ENCODE measurements at places on chromosomes 4 and X.

DNA sequence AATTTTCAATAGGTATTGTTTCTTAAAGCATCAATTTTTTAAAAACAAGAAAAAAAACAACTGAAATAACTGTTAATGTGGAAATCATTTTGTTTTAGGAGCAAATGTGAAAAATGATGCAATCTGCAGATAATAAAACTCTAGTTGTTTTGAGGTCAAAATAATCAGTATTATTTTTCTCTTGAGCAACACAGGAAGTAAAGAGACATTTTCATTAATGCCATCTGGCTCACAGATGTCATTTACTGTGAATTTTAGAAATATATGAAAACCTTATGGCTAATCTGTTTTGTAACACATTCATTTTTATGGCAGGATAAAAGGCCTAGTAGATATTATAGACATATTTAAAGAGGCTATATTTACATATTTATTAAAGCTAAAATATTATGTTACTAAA is 141.6 kb downstream of the PCDH18 start:
- no peak for DNase-seq

- DNase-seq = no peak
Measured at GRCh38 chr4:35250761-35251160, 993.6 kb downstream of the ARAP2 start.

DNA sequence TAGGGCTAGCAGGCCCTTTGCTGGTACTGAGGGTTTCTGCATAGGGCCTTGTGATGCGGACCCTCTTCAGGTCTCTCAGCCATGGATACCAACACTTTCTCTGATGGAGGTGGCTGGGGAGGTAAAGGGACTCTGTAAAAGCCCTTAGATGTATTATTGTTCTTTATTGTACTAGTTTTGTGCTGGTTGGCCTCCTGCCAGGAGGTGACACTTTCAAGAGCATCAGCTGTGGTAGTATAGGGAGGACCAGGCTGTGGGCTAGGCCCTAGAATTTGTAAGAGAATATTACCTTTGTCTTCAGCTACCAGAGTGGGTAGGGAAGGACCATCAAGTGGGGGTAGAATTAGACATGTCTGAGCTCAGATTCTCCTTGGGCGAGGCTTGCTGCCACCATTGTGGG is 936.3 kb downstream of the CENPC start:
- DNase-seq = no peak

DNA sequence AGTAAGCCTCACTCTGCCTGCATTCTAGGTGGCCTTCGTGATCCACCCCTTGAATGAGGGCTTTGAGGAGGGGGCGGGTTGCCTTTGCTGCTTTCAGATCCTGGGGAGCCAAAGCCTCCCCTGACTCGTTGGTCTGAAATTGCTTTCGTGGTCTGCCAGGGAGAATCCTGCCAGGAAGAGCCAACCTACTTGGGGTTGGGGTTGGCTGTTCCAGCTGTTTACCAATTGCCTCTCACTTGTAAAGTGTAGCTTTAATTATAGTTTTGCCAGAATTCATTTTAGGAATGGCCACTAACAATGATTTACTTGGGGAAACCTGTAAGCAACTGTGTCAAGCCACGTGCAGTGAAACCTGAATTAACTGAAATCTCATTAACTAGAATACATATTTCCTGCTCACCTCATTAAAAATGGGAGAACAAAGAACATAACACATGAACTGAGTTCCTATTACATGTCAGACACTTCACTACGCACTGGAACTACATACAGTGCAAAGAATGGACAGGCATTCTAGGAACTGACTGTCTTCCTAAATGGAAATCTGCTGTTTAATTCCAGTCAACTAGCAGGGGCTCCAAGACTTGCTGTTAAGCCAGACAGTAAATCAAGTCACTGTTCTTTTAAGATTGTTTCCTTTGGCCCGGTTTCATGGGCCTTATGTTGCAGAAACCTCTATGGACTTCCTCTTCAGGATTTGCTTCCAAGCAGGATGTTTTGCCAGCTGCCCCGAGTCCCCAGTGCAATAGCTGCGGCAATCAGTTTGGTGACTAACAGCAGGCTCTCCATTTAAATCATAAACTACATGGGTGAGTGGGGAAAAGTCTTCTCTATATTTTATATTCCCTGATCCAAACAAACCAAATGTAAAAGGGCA is 16.4 kb upstream of the NKRF start:
- no peak for DNase-seq

DNA sequence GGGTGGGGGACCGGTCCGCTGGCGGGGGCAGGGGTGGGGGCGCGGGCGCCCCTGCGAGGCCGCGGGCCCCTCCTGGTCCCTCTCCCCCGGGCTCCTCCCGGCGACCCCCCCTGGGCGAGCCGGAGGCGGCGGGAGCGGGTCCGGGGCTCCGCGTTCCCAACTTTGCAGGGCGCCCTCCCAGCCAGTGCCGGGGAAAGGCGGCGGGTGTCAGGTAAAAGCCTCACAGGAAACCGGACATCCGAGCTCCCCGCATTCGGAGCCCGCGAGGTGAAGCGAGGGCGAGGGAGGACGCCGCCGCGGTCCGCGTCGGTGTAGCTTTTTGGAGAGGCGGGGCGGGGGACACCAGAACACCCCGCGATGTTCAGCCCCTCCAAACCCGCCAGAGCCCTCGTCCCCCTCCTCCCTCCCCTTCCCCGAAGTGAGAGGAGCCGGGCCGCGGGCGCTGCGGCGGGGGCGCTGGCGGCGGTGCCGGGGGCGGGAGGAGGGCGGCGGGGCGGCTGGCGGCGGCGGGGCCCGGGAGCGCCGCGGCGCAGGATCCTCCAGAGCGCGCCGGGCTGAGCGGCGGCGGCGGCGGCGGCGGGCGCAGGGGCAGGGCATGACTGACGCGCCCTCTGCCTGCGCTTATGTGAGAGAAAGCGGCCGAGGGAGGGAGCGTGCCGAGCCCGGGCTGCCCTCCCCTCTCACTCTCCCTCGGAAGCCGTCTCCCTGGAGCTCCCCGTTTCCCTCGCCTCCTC is at the start of gene VEGFC:
TSS of gene VEGFC (minus strand) at position 597 of the 734 bp plus-strand sequence. CDS start 611 bp downstream, outside the sequence.
- peak; percentile 32 for DNase-seq

GRCh38 chr4:182145334-182145905 is 97.8 kb upstream of the TENM3 start:
- no peak for DNase-seq

DNA sequence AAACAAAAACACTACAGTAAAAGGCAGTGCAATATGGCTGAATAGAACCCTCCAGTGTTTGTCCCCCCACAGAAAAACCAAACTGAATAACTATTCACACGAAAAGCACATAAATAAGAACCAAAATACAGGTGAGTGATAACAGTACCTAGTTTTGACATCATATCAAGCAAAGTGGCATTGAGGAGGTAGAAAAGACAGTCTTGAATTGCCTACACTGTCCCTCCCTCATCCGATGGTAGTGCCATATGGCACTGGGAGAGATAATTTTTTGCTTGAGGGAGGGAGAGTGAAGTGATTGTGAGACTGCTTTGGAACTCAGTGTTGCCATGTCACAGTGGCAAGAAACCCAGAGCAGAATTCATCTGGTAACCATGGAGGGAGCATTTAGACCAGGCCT is 99.2 kb downstream of the GPR174 start:
- no peak for DNase-seq

DNA sequence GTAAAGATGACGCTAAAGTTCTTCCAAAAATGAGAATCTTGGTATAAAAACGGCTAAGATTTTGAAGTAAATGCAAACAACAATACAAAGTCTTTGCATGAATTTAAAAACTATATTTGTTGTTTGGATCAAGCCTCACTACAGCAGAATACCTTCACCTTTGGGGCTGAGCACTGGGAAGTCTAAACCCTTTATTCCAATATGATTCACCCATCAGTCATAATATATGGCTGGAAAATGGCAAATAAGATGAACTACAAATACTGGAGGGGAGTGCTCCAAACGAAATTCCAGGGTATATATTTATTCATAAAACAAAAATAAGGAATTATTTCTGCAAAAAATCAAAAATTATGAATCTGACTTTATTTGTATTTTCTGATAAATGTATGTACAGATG is 138.4 kb downstream of the SCFD2 start:
- no peak for DNase-seq

DNA sequence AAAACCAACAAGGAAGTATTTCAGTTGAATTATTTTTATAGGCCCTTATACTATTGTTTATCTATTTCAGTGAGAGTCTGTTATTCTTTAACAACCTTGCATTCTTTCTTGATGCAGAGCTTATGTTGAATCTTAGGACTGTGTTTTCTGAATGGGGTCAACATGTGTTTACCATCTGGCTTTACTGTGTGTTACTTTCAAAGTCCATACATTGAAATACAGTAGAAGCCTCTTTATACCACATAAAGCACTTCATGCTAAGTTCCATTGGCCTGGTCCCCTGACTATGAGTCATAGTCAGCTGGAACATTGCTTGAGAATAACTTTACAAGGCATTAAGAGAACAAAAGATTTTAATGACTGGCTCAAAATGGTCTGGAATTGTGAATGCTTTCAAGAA is 152.6 kb downstream of the GASK1B start:
- peak; percentile 6 for DNase-seq

GRCh38 chr4:142156256-142156655 is 519.9 kb downstream of the IL15 start:
- no peak for DNase-seq

DNA sequence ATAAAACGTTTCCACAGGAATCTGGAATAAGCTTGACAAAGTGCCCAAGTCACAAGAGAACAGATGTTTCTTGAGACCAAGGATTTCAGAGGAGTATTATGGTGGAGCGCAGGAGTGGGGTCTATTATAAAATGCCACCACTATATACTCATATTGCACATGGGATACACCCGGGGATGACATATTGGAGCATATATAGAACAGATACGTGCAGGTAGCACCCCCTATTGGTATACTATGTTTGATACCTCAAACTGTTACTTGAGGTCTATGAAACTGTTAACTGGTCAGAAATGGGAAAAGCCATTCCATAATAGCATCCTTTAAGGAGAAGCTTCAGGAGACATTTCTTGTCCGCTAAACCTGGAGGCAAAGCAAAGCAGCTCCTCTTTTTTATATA is 86.0 kb downstream of the PCYT1B start:
- DNase-seq = no peak

DNA sequence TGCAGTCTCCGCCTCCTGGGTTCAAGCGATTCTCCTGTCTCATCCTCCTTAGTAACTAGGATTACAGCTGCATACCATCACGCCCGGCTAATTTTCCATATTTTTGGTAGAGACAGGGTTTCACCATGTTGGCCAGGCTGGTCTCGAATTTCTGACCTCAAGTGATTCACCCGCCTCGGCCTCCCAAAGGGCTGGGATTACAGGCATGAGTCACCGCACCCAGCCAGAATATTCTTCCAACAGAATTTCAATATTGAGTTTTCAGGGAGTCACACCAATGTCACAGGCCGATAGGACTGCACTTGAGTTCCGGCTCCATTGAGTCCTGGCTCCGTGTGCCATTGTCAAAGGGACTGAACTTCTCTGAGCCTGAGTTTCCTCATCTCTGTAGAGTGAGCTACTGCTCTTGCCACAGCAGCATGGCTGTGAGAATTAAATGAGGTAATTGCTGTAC is 82.9 kb downstream of the CLCN4 start:
- DNase-seq = no peak

GRCh38 chr4:154779362-154779947 is 1.6 kb upstream of the RBM46 start:
- DNase-seq = peak; percentile 47

DNA sequence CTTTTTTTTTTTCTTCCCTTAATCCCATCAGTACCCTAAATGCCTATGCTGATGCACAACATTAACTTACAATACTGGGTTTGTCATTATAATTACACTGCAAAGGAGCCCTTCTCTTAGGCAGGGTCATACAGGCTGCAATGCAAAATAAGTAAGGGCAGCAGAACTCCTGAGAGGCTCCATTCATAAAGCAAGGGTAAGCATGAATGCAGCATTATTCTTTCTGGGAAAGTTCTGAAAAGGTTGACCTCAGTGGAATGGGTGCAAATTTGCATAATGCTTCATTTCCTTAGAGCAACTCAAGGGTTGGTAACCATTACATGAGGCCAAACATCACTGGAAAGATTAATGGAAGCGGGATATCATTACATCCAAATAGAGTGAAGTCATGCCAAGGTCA is 789.2 kb downstream of the KLHL13 start:
- DNase-seq = no peak

DNA sequence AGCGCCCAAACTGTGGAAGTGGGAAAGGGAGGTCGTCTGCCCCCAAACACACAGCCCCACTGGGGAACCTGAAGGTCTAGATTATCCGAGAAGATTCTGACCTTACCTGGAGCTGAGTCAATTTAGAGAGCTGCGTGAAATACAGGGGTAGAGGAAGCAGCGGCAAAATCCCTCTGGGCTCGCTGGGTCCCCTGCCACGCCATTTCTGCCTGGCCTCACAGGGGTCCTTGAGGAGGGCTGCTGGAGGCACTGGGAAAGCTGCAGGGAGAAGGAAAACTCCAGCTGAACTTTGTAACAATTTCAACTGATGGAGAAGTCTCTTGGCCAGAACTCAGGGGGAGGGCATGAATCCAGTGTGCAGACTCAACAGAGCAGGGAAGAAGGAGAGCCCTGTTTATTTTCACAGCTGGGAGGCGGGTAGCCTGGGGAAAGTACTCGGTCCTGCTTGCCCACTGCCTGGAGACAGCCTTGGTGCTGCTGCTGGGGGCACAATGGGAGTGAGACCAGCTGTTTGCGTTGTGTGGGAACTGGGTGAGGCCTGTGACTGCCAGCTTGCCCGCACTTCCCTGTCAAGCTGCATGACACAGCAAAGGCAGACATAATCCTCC is 93.2 kb upstream of the MAPK10 start:
- DNase-seq = peak; percentile 35

- DNase-seq = no peak
Measured at GRCh38 chr4:121182296-121182695, 18.2 kb upstream of the TNIP3 start.

GRCh38 chr4:84573385-84574068 is 9.4 kb upstream of the CDS1 start:
- DNase-seq = no peak

DNA sequence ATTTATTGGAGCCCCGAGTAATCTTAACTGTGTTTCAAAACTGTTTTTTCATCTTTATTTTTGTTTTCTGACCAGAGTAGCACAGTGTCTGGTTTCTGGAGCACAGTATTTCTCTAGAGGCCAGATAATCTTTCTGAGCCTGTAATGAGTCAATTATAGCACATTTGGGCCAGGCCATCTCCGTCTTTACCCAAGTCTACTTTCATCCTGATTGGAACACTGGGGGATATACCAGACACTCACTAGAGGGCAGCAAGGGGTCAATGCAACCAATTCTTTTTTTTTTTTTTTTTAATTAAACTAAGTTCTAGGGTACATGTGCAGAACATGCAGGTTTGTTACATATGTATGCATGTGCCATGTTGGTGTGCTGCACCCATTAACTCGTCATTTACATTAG is 282.0 kb downstream of the ARHGAP24 start:
- DNase-seq = no peak

- no peak for DNase-seq
Measured at GRCh38 chrX:149453030-149453429, 52.1 kb downstream of the IDS start.

- no peak for DNase-seq
Measured at GRCh38 chr4:83356899-83357661, 22.4 kb upstream of the HPSE start.

DNA sequence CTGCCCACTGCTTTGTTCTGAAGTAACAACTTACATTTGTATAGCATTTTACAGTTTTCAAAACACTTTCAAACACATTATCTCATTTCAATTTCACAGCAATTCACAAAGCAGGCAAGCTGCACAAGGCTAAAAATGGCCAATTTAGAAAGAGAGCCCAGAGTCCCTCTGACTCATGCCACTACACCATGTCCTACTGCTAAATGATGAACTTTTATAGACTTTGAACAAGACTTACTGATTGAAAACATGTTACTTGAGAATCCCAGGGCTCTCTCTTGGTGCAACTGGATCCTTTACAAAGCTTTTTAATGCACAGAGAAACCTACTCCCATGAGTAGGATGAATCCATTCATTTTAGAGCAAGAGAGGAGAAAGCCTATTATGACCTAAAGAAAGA is 5.8 kb upstream of the G3BP2 start:
- no peak for DNase-seq

Measured in midbrain (tissue), 1 donor.